ENCODE measurements at places on chromosomes 1 and 21.

DNA sequence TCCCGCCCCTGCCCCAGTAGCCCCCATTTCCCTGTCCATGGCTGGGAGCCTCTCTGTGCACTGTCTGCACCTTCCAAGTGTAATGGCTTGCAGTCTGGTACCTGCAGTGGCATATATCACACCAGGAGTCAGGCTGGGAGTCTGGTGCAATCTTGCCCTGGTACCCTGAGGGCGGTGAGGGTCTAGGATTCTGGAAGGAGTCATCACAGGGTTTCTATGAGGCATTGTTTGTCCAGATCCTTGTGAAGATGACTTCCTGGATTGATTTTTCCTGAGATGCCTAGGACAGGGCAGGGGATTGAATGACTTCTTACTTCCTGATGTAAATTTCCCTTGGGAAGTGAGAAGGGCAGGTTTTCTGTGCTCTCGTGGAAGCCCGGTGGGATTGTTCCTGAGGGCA, 5.9 kb upstream of the PKP1 start:
- DNase-seq, result no peak

GRCh38 chr1:53654216-53655210, 84.5 kb downstream of the GLIS1 start:
- DNase-seq, result peak; percentile 56

DNA sequence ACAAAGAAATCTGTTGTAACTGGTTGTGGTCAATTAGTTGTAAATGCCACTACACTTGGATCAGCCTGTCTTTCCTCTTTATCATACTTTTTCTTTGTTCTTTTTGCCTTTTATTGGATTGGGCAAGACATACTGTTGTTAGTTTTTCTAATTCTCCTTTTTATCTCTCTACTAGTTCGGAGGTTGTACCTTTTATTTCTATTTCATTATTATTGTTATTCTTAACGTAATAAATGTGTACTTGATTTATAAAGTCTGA, 59.2 kb downstream of the IVNS1ABP start:
- peak; percentile 28 for DNase-seq

DNA sequence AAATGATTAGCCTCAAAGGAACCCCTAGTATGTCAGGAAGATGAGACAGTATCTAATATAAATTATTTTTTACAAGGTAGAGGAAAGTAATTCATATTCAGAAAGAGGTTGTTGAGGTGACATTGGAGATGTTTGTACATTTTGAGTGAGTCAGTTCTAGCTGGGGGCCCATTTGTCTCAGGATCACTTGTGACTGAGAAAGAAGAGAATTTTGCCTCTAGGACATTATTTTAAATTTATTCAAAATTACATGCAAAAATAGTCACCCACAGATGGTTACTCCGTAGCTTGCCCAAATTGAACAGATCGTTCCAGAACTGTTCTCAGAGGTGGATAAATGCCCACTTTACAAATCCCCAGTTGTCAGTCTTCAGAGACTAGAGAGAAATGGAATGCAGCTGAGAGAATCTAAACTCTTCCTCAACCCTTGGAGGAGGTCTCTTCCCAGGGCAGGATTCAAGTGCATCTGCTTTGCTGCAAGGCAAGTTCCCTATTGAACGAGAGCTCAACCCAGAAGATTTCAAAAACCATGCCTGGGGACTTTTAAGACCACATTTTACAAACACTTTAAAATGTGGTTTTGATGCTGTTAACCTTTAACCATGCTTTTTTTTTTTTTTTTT, 987.8 kb upstream of the ADAMTS5 start:
- DNase-seq, result peak; percentile 3

DNA sequence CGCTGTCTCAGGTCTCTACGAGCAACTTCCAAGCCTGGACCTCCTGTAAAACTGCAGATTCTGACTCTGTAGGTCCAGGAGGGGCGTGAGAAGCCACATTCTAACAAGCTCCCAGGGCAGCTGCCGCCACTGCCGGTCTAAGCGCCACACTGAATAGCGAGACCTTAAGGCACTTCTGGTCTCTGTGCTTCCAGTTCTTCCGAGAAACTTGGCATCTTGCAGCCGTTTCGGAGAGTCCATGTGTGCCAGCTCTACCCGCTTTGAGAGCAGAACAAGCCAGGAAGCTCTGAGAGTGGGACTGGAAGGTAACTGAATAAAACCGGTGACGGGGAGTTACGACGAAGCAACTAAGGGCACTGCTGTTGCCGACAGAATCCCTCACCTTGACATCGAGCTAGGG, 12.5 kb downstream of the AGT start:
- no peak for DNase-seq

- no peak for DNase-seq
Observed at GRCh38 chr1:203162403-203162802, 13.2 kb downstream of the MYBPH start.

- DNase-seq, result peak; percentile 51
Observed at GRCh38 chr1:70361727-70362398, 7.3 kb upstream of the ANKRD13C start.

GRCh38 chr1:213982672-213983492, 4.9 kb upstream of the PROX1 start:
- DNase-seq, result no peak

DNA sequence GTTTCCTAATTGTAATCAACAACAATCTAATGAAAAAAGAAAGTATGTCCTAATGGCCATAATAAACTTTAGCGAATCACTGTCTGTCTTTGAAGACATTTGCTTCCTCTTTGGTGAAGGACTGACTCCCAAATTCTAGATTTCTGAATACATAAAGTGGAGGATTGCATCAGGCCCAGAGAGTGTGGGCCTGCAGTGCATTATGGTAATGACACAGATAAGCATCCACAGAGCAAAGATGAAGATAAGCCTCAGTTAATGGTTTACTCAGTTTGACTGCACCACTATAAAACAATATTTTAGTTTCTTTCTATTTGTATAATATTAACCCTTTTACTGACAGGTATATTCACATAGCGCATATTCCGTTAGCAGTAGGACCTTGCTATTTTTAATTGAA, 365.5 kb downstream of the KCTD3 start:
- no peak for DNase-seq

- peak; percentile 5 for DNase-seq
Observed at GRCh38 chr1:18217398-18218043, 109.9 kb downstream of the IGSF21 start.

DNA sequence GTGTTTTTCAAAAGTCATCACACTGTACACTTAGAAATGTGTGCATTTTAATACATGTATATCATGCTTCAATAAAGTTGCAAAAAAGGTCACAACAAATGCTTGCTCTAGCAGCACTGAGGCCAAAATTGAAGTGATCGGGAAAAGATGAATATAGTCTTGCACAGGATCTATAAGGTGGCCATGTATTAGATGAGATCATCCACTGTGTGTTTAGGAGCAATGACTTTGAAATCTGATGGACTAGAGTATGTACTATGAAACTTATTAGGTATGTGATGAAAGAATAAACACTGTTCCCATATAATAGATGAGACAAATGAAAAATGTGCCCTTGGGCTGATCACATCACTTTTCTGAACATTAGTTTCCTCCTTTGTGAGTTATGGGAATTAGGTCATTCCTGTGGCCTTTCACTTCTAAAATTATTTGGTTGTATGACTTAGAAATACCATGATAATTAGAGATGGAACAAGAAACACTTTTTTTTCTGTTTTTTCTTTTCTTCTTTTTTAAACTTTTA, 984.6 kb downstream of the ADGRL2 start:
- peak; percentile 36 for DNase-seq

GRCh38 chr1:115764541-115764940, 4.0 kb downstream of the CASQ2 start:
- DNase-seq, result peak; percentile 45

DNA sequence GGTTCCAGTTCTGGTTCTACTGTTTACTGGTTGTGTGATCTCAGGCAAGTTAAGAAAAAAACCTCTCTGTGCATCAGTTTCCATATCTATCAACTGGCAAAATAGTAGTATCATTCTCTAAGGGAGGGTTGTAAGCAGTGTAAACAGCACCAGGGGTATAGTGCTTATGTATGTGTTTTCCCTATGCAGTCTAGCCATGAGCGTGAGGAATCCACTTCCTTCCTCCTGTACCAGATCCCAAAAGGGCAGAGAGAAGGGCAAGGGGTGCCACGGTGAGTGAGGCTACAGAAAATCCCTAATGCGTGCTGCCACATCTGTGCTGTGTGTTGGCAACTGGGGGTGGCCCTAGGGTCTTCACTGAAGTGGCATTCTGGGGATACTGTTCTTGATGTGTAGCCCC, 18.4 kb upstream of the RNF19B start:
- DNase-seq, result no peak

- no peak for DNase-seq
Observed at GRCh38 chr1:97202481-97203380, 481.1 kb downstream of the PTBP2 start.

DNA sequence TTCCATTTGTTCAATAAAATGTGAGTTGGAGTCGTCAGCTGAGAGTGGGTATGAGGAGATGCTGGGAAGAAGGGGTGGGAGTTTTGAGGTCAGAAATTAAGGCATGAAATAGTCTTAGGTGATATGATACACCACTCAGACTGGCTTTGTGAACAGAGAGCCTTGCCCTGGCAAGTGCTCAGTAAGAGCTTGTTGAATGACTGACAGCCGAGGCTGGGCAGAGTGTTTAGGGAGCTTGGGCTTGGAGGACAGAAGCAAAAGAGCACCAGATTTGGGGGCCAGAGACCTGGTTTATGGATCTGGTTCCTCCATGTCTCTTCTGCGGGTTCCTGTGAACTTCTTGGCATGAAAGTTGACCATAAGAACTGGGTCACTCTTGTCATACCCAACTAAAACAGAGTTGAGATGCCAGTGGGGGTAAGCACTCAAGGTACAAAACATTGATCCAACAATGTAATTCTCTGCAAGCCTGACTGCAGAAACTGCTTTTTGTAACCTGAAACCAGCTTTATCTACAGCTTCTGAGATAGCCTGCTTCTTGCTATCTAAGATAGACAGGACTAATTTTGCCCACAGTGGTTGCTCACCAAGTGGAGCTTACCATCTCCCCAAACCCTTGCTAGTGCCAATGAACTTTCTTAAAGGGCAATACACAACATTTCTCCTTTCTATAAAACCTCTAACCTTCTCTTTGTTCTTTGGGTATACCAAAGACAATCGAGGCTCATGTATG, 126.4 kb downstream of the TENT5C start:
- DNase-seq, result no peak

GRCh38 chr1:223755992-223756775, 43.8 kb downstream of the CAPN2 start:
- DNase-seq, result no peak

DNA sequence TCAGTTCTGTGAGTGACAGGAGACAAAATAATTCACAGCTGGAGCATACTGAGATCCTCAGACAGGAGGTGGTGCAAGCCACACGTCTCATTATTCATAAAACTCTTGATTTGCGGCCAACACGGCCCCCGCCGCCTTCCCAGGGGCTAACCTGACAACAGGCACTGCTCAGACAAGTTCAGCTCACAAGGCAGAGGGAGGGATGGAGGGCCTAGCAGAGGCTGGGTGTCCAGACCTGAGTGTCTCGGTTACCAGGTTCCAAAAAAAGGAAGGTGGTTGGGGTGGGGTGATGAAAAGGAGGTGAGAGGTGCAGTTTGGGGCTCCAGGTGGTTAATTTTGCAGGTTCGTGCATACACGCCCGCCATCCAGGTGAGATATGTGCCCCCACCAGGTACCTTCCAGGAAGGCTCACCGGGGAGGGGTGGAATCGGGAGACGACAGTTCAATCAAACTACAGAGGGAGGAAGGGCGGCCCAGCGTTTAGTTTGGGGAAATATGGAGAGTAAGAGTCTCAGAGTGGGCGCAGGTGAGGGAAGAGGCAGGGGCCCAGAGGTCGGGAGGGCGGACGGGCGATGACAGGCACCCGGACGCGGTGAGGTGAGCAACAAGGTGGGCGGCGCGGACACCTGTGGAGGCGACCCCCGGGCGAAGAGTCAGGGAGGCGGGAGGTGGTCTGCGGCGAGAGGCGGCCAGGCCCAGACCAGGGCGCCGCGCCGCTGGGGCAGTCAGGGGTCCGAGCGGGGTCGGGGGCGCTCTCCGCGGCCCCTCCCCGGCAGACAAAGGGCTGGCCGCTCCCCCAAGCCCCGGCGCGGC, 629 bp downstream of the CTNNBIP1 start:
- no peak for DNase-seq

GRCh38 chr1:225863167-225863566, 19.0 kb downstream of the TMEM63A start:
- peak; percentile 31 for DNase-seq

DNA sequence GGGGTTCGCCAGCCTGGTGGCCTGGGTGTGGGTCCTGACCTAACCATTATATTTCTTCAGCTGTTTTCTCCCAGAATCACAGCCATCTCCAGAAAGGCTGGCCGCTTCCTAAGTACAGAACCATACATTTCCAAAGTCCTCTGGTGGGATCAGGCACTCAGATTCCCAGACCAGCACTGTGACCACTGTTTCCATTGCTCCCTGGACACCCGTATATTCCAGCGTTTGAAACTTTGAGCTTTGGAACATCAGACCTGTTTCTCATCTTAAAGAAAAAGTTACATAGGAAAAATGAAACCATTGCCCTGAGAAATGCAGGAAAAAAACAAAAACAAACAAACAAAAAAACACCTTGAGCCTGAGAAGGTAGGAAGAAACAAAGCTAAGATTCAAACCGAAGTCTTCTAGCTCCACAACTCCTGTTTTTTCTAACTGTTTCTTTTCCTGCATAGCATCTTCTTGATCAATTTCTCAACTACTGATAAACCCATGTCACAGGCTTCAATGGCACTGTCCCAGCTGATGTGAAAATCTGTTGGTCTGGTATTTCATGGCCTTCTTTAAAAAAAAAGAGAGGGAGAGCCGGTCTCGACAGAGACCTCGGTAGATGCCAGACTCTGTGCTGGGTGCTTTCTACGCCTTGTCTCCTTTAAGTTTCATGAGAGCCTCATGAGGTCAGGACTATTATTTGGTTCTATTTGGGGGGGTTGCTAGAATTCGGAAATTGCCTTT, 221.3 kb downstream of the TOMM20 start:
- no peak for DNase-seq

DNA sequence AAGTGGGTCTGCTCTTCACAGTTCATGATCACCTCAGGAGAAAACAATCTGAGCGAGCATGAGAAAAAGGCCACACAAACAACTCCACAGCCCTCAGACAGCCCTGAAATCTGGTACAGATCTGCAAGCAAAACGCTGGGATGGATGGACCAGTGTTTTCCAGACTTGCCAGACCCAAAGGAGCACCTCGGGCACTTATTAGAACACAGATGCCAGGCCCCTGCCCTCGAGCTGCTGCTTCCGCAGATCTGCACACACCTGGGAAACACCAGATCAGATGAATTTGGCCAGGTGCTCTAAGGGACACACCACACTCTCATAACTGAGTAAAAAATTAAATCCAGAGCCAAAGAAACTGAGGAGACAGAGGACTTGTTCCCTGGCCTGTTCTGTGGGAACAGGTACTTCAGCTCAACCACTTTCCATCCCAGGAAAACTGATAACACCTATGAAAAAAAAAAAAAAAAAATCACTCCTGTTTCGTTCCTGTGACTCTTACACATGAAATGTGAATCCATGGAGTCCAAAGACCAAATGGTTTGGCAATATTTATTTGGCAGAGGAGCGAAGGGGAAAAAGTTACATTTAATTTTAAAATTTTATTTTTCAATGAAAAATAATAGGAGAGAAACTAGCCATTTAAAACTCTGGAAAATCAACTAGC, 202.9 kb upstream of the ESRRG start:
- no peak for DNase-seq
